Omental fat pad (tissue), 4 donors: ENCODE measurements at places on chromosomes 12 and 14.

GRCh38 chr12:92496790-92497189 is 206.0 kb upstream of the PLEKHG7 start:
- DNase-seq, result no peak

GRCh38 chr14:52589646-52590045 is 37.0 kb downstream of the GPR137C start:
- DNase-seq, result no peak

DNA sequence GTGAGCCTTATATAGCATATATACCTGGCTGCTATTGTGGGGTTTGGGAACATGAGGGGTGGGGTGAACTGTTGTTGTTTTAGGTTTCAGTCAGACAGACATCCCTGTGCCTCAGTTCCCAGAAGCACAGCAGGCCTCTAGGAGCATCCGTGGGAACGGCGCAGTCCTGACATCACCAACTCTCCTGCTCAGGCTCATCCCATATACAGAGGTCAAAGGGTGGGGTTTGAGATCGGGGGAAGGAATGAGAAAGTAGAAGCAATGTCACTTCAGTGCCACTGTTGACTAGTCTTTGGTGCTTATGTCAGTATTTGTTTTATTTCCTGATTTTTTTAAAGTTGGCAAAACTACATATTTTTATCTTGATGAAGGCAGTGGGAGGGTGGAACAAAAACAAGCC is 43.1 kb upstream of the A2ML1 start:
- no peak for DNase-seq

GRCh38 chr12:80217011-80217535 is 117.7 kb downstream of the OTOGL start:
- no peak for DNase-seq

DNA sequence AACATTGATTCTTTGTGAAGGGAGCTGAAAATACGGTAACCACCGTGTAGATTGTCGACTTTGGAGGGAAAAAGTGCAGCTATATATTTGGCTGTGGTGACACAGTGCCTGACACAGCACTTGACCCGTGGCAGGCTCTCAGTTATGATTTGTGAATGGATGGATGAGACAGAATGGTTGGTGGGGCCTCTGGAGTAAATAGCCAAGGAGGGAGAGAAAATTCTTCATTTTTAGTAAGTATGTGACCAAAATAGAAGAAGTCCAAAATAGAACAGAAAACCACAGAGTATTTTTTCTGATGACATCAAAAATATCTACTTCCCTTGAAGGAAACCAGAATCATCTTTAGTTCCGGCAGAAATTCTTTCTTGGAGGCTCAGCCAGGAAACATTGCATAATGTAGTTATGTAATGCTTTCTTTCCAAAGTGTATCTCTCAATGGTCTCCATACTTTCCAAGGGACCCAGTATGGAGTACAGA is 82.0 kb upstream of the WSCD2 start:
- DNase-seq, result no peak

GRCh38 chr14:33110737-33111443 is 172.2 kb downstream of the NPAS3 start:
- DNase-seq, result no peak

DNA sequence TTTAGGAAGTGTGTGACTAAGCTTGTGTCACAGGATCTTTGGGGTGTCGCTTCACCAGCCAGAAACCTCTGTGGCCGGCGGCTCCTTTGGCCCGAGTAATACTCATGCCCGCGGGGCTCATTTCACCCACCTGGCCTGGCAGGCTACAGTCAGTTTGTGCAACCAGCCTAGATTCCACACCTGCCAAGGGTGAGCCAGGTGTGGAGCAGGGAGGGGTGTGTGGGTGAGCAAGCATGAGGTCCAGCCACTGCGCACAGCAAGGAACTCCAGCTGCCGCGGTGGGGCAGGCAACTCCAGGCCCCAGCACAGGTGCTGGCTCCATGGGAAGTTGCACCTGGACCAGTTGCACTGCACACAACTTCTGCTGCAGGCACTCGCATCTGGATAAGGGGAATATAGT is 462.3 kb upstream of the LRFN5 start:
- no peak for DNase-seq

GRCh38 chr14:75751296-75751695 is 90.2 kb downstream of the TTLL5 start:
- DNase-seq, result no peak
